ENCODE measurements at places on chromosomes 12 and 14.

GRCh38 chr12:109232731-109233130, 76.4 kb downstream of the FOXN4 start:
- no peak for DNase-seq
- H3K4me1 ChIP-seq, result no peaks in the 10 kb centered on the region
- peaks cover 15% of the 10 kb centered on the region for H3K27me3 ChIP-seq
- H3K4me3 ChIP-seq, result no peak overlapping the region
- no peaks in the 10 kb centered on the region for H3K36me3 ChIP-seq

DNA sequence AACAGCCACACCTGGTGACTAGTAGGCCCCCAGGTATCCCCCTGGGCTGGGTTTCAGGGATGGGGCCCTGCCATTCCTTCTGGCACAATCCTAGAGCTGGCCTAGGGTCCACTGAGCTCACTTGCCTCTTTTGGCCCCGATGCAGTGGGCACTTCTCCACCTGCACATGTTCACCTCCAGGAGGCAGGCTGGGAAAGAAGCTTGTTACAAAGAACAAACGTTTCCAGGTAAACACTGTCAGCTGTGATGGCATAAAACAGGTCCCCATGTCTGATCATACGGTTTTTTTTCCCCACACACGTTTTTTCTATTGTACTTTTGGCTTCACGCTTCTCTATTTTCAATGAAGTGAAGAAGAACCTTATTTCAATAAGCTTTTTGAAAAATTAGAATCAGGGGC, 15.8 kb upstream of the HVCN1 start:
- no peaks in the 10 kb centered on the region for H3K27me3 ChIP-seq
- peaks cover 7% of the 10 kb centered on the region for H3K4me1 ChIP-seq
- no peaks in the 10 kb centered on the region for H3K36me3 ChIP-seq
- no peak overlapping the region for H3K4me3 ChIP-seq

- H3K27ac ChIP-seq, result no peak overlapping the region
- no peak overlapping the region for H3K4me3 ChIP-seq
- no peak for DNase-seq
- peaks cover 9% of the 10 kb centered on the region for H3K27me3 ChIP-seq
Measured at GRCh38 chr14:59159169-59159568, 29.3 kb upstream of the DAAM1 start.

GRCh38 chr12:568486-568885, 94.8 kb downstream of the NINJ2 start:
- DNase-seq, result no peak
- no peaks in the 10 kb centered on the region for H3K36me3 ChIP-seq
- peaks cover 37% of the 10 kb centered on the region for H3K4me1 ChIP-seq
- H3K27ac ChIP-seq, result no peak overlapping the region

DNA sequence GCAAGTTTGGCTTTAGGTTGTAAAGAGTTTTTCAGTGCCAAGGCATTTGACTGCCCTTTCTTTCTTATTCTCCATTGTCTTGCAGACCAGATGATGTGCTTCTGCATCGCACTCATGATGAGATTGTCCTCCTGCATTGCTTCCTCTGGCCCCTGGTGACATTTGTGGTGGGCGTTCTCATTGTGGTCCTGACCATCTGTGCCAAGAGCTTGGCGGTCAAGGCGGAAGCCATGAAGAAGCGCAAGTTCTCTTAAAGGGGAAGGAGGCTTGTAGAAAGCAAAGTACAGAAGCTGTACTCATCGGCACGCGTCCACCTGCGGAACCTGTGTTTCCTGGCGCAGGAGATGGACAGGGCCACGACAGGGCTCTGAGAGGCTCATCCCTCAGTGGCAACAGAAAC, 64.3 kb downstream of the KCNMB4 start:
- no peaks in the 10 kb centered on the region for H3K4me1 ChIP-seq
- H3K4me3 ChIP-seq, result no peak overlapping the region
- peaks cover 15% of the 10 kb centered on the region for H3K27me3 ChIP-seq
- no peak for DNase-seq

GRCh38 chr12:20436316-20436715, 68.0 kb downstream of the PDE3A start:
- H3K4me1 ChIP-seq, result no peaks in the 10 kb centered on the region
- DNase-seq, result no peak
- H3K27me3 ChIP-seq, result no peaks in the 10 kb centered on the region
- no peak overlapping the region for H3K27ac ChIP-seq

DNA sequence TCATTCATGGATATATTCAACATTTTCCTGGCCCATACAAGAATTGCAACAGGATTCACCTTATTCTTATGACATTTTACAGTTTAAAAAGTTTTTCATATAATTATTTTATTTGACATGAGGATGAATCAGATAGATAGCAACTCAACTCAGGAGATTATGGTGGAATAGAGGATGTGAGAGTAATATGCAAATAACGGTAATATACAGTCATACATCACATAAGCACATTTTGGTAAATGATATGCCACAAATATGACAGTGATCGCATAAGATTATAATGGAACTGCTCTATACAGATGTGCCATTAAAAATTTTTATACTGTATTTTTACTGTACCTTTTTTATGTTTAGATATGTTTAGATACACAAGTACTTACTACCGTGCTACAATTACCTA, 24.1 kb upstream of the CRADD start:
- H3K4me3 ChIP-seq, result no peak overlapping the region
- no peaks in the 10 kb centered on the region for H3K36me3 ChIP-seq
- no peaks in the 10 kb centered on the region for H3K4me1 ChIP-seq
- no peak overlapping the region for H3K27ac ChIP-seq
- H3K27me3 ChIP-seq, result no peaks in the 10 kb centered on the region
- no peak for DNase-seq

DNA sequence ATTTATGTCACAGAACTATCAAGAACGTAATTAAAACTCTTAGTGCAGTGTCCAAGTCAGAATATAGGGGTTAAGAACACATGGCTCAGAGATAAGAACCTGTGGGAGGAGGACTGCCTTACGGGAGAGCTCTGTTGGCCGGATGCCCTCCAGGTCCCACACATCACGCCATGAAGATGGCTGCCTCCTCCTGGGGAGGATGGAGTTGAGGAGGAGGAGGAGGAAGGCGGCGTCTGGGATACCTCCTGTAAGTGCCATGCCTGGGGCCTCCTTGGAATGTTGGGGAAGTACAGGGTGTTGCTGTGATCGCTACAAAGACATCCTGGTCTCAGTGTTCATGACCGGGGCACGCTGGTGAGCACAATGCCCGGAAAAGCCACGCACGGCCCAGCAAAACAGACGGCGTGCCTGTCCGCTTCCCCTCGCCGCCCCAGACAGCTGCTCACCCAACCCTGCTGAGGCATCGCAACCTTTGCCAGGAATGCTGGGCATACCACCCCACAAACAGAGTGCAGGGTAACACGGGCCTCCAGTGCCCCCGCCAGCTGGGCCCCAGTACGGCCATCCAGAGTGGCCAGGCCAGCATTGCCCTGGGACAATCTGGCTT, 28.7 kb upstream of the CD9 start:
- H3K4me1 ChIP-seq, result peaks cover 23% of the 10 kb centered on the region
- no peak overlapping the region for H3K4me3 ChIP-seq
- DNase-seq, result peak; percentile 35
- no peaks in the 10 kb centered on the region for H3K36me3 ChIP-seq

DNA sequence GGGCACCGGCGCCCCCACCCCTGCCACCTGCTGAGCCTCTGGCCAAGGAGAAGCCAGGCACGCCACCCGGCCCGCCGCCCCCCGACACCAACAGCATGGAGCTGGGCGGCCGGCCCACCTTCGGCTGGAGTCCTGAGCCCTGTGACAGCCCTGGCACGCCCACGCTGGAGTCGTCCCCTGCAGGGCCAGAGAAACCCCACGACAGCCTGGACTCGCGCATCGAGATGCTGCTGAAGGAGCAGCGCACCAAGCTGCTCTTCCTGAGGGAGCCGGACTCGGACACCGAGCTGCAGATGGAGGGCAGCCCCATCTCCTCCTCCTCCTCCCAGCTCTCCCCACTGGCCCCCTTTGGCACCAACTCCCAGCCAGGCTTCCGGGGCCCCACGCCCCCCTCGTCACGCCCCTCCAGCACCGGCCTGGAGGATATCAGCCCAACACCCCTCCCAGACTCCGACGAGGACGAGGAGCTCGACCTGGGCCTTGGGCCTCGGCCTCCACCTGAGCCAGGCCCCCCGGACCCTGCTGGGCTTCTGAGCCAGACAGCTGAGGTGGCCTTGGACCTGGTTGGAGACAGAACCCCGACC, 6.5 kb downstream of the SETD1B start:
- H3K4me3 ChIP-seq, result no peak overlapping the region
- H3K27ac ChIP-seq, result no peak overlapping the region
- peaks cover 84% of the 10 kb centered on the region for H3K36me3 ChIP-seq
- H3K4me1 ChIP-seq, result peaks cover 69% of the 10 kb centered on the region

GRCh38 chr12:53443955-53444354, 2.4 kb downstream of the PRR13 start:
- H3K27me3 ChIP-seq, result no peaks in the 10 kb centered on the region
- peaks cover 25% of the 10 kb centered on the region for H3K4me1 ChIP-seq
- DNase-seq, result no peak
- H3K4me3 ChIP-seq, result no peak overlapping the region

DNA sequence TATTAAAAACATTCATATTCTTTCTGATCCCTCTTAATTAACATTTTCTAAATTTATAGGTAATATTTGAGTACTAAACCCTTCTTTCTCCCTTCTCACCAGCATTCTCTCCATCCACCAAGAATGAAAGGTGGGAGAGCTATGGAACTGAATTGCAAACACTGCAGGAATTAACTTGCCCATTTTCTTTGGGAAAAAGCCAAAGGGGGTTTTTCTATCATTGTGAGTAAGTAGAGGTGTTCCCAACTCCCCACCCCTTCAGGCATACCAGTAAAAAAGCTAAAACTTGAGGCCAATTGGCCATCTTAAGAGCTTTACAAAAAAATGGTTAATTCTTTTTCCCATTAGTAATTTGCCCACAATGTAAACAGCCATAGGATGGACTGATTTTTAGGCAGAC, 23.7 kb downstream of the PCNX1 start:
- H3K4me3 ChIP-seq, result no peak overlapping the region
- no peak overlapping the region for H3K27ac ChIP-seq
- no peaks in the 10 kb centered on the region for H3K36me3 ChIP-seq

DNA sequence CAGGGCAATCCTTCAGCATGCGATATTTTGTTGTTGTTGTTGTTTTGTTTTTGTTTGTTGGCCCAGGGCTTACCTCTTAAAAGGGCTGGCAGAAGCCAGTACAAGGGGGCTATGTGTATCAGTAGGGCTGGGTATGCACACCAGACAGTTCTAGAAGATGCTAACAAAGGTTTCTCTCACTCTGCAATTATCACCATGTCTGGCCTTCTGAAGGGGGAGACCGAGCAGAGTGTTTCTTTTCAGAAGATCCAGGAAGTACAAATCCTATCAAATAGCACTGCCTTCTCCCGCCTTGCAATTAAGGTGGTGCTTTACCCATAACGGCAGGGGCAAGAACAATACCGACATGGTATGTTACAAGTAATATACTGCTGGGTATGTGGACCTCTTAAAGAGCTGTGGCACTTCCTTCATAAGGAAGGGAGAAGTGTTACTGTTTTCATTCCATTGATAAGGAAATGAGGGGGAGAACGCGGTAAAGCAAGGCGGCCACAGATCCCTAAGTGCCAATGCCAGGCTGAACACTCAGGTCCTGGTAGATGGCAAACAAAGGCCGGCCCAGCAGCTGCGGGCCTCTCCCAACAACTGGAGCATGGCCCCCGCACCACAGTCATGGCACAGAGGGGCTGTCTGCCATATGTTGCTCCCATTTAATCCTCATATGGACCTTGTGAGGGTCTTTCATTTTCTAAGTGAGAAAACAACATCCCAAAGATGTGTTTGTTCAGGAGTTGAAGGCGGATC, 19.2 kb upstream of the CACNA2D4 start:
- no peak overlapping the region for H3K27ac ChIP-seq
- DNase-seq, result no peak
- H3K4me3 ChIP-seq, result no peak overlapping the region
- H3K4me1 ChIP-seq, result peaks cover 3% of the 10 kb centered on the region

- no peaks in the 10 kb centered on the region for H3K36me3 ChIP-seq
- DNase-seq, result no peak
Measured at GRCh38 chr12:131066207-131066885, 112.6 kb downstream of the ADGRD1 start.

- DNase-seq, result no peak
- no peak overlapping the region for H3K27ac ChIP-seq
- no peaks in the 10 kb centered on the region for H3K4me1 ChIP-seq
- H3K36me3 ChIP-seq, result no peaks in the 10 kb centered on the region
- H3K4me3 ChIP-seq, result no peak overlapping the region
Measured at GRCh38 chr14:84208451-84208850, 1321.5 kb upstream of the FLRT2 start.

GRCh38 chr12:122965321-122965751, 927 bp downstream of the ABCB9 start:
- peak; percentile 38 for DNase-seq
- H3K27me3 ChIP-seq, result no peaks in the 10 kb centered on the region
- peak overlapping the region; percentile 58 for H3K27ac ChIP-seq
- peak overlapping the region; percentile 50 for H3K4me3 ChIP-seq
- H3K4me1 ChIP-seq, result peaks cover 50% of the 10 kb centered on the region
- peaks cover under 1% of the 10 kb centered on the region for H3K36me3 ChIP-seq

GRCh38 chr12:18363321-18363720, 102.0 kb downstream of the PIK3C2G start:
- DNase-seq, result no peak
- no peak overlapping the region for H3K27ac ChIP-seq
- H3K4me3 ChIP-seq, result no peak overlapping the region

GRCh38 chr12:121443193-121443870, 43.4 kb downstream of the RNF34 start:
- no peaks in the 10 kb centered on the region for H3K4me1 ChIP-seq
- no peak overlapping the region for H3K4me3 ChIP-seq
- H3K36me3 ChIP-seq, result peaks cover 81% of the 10 kb centered on the region
- no peaks in the 10 kb centered on the region for H3K27me3 ChIP-seq
- peak; percentile 78 for DNase-seq
- no peak overlapping the region for H3K27ac ChIP-seq

DNA sequence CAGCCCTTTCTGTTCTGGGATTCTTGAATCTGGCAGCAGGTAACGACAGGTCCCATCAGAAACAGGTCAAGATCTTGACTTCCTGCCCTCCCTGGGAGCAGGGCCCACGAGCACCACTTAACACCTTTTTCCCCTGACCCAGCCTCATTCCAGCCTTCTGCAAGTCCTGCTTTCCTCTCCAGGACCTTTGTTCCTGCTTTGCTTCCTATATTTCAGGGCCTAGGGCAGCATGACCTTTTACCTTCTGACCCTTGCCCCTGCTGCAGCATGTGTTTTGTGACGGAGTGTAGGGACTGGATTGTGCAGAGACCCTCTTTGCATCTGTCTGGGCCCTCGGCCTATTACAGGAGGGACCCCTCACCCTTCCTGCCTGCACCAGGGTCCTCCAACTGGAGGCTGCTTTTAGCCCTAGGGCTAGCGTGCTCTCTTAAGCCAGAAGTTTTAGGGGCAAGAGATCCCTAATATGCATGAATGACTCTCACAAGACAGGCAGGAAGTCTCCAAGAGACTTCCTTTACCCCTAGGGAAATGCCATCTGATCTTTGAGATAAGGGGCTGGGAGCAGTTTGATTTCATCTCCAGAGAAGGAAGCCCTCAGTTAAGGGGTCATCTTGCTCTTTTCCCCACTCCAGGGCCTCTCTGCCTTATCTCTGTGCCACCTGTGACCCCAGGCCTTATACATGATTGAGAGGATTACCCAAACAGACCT, 209.4 kb upstream of the BCL2L14 start:
- H3K36me3 ChIP-seq, result no peaks in the 10 kb centered on the region
- H3K27me3 ChIP-seq, result no peaks in the 10 kb centered on the region
- no peaks in the 10 kb centered on the region for H3K4me1 ChIP-seq
- DNase-seq, result no peak
- H3K27ac ChIP-seq, result no peak overlapping the region

GRCh38 chr12:132605892-132606291, 4.5 kb downstream of the LRCOL1 start:
- DNase-seq, result no peak
- H3K4me3 ChIP-seq, result no peak overlapping the region
- H3K36me3 ChIP-seq, result no peaks in the 10 kb centered on the region
- peaks cover 60% of the 10 kb centered on the region for H3K4me1 ChIP-seq
- peaks cover 47% of the 10 kb centered on the region for H3K27me3 ChIP-seq
- H3K27ac ChIP-seq, result no peak overlapping the region
